ENCODE measurements at places on chromosomes 4 and X.

GRCh38 chr4:163595580-163595979 is 101.1 kb downstream of the TMA16 start:
- DNase-seq, result no peak

- DNase-seq, result no peak
Measured at GRCh38 chr4:33437406-33437805, 2717.2 kb downstream of the PCDH7 start.

- no peak for DNase-seq
Measured at GRCh38 chr4:68951078-68951805, at the start of gene UGT2A3. UGT2A3 (minus strand) TSS chr4:68951804; CDS start chr4:68951760, 44 bp downstream.

GRCh38 chr4:124636788-124637187 is 75.7 kb downstream of the ANKRD50 start:
- peak; percentile 21 for DNase-seq

- DNase-seq, result no peak
Measured at GRCh38 chr4:121041307-121042090, 30.8 kb downstream of the NDNF start.

- no peak for DNase-seq
Measured at GRCh38 chr4:8000721-8001491, 61.2 kb upstream of the AFAP1 start.

- DNase-seq, result no peak
Measured at GRCh38 chr4:8127051-8127826, 31.4 kb downstream of the ABLIM2 start.

GRCh38 chrX:17495052-17495451 is 120.1 kb downstream of the NHS start:
- no peak for DNase-seq

GRCh38 chr4:147901388-147901787 is 169.5 kb downstream of the ARHGAP10 start:
- peak; percentile 30 for DNase-seq

- DNase-seq, result no peak
Measured at GRCh38 chrX:132750331-132751062, 207.9 kb downstream of the HS6ST2 start.

DNA sequence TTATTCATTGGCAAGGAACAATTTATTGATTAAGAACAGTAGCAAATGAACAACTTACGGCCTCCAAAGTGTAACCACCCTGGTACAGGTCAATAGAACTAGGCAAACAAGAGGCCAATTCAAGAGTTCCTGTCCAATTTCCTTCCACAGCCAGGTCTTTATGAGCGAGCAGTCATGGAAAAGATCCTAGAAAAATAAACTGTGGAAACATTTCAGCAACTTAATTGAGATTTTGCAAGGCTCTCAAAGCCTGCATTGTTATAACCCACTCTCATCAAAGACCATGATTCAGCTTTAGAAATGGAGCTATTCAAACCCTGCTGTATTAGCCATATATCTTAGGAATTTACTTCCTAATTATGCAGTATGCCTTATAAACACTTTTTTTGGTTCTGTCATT is 43.6 kb downstream of the UNC5C start:
- peak; percentile 17 for DNase-seq

DNA sequence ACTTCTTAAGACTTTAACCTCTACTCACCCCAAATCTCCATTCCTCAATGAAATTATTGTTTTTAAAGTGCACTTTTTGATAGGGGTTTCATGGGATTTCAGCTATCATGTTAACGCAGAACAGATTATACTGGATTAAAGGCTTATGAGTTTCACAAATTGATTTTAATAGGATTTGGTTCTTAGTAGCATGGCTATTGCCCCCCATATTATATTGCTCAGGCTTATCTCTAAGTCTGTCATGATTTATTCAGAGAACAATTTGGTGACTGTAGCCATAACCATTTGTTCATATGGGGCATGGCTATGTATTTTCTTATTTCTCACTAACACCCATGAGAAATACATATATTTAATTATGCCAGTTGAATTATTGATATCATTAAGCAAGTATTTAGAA is 57.0 kb downstream of the MND1 start:
- DNase-seq, result no peak

DNA sequence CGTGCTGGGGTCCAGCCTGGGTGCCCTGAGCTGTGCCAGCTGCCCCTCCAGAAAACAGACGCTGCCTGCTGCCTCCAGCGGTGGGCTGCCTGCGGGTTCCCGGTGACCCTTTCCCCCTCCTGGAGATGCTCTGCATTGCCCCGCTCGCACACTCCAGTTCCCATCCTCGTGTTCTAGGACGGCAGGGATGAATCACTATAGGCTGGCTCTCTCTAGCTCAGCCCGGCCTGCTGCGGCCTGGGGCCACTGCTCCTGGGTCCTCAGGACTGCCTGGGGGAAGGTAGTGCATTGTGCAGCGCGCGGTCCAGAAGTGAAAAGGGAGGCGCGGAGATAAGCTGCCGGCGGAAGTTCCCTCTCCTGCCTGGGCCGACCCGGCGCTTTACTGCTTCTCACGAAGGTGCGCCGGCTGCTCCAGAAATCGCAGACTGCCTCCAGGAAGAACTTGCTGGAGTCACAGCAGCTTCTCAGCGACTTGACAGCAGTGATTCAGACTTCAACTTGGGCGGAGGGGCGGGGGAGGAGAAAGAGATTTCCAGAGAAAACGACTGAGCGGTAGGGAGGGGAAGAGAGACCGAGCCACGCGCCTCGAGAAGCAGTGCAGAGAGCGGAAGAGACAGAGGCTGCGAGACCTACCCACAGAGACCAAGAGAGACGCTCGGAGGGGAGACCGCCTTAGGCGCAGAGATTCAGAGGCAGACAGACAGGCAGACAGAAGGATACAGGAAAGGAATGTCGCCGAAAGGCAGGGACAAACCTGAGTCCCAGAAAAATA is 6.7 kb upstream of the MSX1 start:
- DNase-seq, result peak; percentile 69

- no peak for DNase-seq
Measured at GRCh38 chr4:156969101-156969500, 2.5 kb downstream of the PDGFC start.

DNA sequence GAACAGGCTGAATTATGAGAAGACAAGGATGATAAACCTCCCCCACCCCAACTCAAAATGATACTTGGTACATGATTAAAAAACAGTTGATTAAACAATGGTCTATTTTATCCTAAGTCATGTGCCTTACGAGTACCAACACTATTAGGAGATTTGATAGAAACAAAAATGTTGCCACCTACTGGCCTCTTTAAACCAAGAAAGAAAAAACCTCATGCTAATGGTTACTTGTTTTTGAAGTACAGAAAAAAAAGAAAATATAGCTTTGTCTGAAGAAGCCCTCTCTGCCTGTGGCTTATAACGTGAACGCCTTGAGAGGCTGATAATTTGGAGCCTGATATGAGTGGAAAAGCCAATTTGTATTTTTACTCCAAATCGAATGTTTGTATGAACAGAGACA is 538.2 kb downstream of the DMD start:
- peak; percentile 9 for DNase-seq

DNA sequence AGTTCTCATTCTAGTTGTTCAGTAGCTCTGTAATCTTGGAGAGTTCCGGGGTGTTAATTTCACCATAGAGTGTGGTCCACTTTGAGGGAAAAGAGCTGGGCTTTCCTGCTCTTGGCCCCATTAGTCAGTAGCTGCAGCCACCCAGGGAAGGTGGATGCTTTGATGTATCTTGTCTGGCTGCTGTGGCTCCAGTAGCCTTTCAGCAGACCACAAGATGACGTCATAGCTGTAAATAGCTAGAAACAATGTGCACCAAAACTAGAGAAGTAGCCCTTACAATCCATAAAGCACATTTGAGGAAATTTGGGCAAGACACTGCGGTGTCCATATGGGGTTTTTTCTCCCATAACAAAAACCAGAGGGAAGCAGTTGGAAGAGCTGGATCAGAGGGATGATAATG is 32.9 kb upstream of the PRPS2 start:
- DNase-seq, result no peak

DNA sequence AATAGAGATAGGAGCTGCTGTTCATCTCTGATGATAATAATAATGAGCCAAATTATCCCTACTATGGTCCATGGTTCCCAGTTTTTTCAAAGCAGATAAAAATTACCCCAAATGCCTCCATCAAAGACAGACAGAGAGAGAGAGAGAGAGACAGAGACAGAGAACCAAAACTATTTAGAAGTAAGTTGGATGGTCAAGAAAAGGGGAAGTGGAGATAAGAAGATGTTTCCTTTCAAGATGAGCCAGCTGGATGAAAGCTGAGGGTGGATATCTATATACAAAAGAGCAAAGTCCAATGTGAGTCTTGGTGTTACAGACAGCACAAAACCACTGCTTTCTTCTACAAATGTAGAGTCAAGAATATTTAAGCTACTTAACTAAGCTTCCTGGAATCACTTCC is 173.9 kb downstream of the GRIA3 start:
- DNase-seq, result no peak

DNA sequence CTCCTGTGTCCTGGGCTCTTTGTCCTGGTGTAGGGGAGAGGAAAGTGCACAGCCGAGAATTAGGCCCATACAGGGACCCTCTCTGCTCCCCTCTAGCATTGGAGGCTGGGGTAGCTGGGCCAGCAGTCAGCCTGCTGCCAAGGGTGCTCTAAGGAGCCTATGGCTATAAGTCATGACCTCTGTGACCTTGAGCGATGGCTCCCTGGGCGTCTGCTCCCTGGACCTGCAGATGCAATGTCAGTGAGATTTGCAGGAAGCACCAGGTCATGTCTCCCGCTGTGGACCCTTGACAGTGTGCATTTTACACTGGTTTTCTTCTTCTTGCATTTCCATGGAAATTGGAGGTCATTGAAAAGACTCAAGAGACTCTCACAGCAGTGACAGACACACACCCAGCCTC is 234.1 kb upstream of the PSAPL1 start:
- DNase-seq, result no peak

- DNase-seq, result no peak
Measured at GRCh38 chrX:12396584-12396983, 258.3 kb downstream of the FRMPD4 start.

DNA sequence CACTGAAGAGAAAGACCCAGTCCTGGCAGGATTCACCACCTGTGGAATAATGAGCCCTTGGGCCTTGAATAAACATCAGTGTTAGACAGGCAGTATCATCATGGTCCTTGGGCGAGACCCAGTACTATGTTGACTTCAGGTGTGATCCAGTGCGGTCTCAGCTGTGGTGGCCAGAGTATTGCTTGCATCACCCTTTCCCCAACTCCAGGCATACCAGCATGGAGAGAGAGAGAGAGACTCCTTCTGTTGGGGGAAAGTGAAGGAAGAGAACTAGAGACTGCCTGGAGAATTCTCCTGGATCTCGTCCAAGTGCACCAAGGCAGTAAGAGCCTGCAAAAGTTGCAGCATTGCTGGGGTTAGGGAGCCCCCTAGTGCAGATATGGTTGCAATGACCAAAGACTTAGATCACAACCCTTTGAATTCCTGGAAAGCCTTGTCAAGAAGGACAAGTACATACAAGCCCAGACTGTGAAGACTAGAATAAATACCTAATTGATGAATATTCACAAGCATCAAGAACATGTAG is 61.1 kb upstream of the VAMP7 start:
- DNase-seq, result peak; percentile 88

- DNase-seq, result no peak
Measured at GRCh38 chrX:125378205-125378604, 58.5 kb downstream of the TEX13C start.

GRCh38 chr4:1711571-1712215 is 426 bp downstream of the SLBP start:
- peak; percentile 76 for DNase-seq

GRCh38 chrX:69051901-69052300 is 113.4 kb downstream of the PJA1 start:
- no peak for DNase-seq

DNA sequence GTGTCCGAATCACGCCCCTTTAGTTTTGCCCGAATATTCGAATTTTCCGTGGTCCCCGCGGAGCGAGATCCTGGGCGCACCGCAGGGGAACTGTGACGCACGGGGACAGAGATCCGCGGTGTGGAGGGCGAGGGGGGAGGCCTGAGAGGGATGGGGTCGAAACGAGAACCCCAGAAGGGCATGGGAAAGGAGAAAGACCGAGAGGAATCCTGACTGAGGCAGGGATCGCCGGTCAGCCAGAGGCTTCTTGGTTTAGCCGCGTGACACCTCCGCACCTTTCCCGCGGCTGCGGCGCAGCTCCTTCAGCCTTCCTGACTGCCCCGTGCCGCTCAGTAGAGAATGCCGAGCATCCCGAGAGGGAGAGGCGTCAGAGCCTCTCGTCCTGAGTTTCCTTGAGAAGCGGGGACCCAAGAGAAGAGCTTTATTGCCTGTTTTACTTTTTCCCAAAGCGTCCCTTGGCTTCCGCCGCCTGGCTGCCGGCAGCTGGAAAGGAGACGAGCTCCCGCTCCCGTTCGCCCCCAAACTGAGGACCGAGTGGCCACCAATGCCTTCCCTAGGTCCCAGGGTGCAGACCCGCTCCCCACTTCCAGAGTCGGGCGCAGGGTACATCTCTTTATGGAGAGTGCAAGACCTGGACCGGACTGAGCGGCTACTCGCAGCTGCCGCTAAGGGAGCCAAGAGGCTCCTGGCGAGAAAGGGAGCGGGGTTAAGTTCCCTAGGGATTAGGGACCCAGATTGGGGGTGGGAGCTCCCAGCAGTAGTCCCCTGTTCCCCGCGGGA is 911 bp upstream of the GPR50 start:
- no peak for DNase-seq

DNA sequence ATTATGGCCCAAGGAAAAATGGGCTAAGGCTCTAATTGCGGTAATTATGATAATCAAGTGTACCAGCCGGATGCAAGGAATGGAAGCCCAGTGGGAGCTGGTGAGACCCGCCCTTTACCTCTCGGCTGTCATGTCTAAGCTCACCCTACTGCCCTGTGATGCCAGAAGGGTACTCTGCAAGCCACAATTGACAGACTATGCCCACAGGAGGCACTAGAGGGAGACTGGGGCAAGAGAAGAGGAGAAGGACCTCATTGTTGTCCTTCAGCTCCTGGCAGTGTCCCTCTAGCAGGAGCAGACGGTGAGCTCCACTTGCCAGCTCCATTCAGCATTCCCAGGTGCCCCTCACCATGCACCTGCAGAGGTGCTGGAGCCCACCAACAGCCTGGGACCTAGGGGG is 141.8 kb downstream of the SMIM20 start:
- DNase-seq, result no peak

GRCh38 chrX:151704041-151704663 is 8.9 kb downstream of the PRRG3 start:
- no peak for DNase-seq

GRCh38 chr4:168759321-168759720 is 250.7 kb downstream of the CBR4 start:
- no peak for DNase-seq

Data from iris pigment epithelial cell (primary cell).